Hematopoietic multipotent progenitor cell treated with erythropoietin and hydrocortisone succinate and interleukin-3 and kit ligand, for 17 days (in vitro differentiated cells): ENCODE measurements at places on chromosomes 16 and 17.

- no peak for DNase-seq
These were observed 86.6 kb upstream of the RBBP6 start for GRCh38 chr16:24452724-24453123.

DNA sequence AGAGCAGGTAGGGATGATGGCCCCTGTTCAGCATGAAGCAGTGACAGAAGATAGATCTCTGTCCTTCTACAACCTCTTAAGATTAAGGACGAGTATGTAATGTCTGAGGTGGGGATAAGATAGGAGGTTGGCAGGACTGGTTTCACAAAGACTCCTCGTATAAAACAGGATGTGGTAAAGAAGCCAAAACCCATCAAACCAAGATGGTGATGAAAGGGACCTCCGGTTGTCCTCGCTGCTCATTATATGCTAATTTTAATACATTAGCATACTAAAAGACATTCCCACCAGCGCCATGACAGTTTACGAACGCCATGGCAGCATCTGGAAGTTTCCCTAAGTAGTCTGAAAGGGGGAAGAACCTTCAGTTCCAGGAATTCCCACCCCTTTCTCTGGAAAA is 27.3 kb downstream of the MIS12 start:
- no peak for DNase-seq

DNA sequence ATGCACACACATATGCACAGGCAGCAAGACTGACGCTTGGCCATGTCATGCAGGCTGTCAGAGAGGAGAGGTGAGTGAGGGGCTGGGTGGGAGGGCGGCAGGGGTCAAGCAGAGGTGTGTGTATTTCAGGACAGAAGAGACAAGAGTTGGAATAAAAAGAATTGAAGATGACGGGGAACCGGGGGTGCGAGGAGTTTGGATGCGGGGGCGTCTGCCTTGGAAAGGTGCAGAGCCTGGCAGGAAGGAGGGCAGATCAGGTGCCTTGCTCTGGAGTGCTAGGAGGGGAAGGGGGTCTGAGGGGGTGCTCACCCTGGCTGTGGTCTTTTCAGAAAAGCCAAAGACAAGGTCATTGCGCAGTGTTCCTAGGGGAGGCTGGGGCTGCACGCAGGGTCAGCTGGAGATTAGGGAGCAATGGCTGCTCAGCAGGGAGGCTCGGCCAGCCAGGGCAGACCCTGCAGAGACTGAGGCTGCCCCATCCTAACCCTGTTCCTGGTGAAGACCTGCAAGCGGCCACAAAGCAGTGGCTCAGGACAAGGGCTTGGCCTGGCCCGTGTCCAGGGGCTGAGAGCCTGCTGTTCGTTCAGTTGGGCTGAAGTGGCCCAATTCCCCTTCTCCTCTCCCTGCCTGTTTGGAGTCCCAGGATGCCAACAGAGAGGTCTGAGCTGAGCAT is 23.7 kb upstream of the CBX4 start:
- no peak for DNase-seq

GRCh38 chr17:63701456-63701820 is 1.5 kb upstream of the LIMD2 start:
- DNase-seq = no peak
